ENCODE measurements at places on chromosomes 7 and 10.
A peak's percentile ranks its signal among the peaks of the same experiment; 100 is the strongest.

GRCh38 chr7:1015196-1016121 is 28.9 kb upstream of the GPR146 start:
- DNase-seq, result no peak

DNA sequence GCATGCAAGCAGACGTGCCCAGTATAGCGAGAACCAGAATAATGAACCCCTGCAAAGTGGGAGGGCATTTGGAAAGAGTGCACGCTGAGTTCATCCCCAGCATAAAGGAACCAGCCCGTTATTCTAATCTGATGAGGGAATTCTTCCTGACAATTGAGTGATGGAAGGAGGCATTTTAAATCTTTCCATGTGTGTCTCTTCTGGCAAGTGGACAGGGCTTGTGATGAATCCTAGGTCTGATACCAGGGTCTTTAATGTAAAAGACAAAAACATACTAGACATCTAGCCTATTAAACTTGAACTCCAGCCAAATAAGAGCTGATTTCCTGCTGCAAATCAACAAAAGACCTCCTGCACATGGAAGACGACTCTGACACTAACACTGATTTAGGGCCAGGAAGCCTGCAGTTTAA is 301.2 kb downstream of the DPP6 start:
- no peak for DNase-seq

DNA sequence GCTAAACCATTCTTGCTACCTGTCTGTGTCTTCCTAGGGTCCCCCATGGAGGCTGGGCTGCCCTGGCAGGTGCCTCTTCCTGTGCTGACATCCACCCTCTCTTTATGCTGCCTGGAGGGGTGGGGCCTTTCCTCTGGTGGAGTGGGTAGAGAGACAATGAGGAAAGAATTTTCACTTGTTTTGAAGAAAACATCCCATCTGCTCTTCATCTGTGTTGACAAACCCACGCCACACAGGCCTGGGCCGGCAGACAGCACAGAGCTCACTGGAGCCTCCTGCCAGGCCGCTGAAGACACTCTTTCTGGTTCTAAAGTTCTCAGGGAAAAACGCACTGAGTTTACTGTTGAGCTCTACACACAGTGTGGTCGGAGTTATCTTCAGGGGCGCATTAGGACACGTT is 328.2 kb downstream of the GLRX3 start:
- DNase-seq, result no peak

DNA sequence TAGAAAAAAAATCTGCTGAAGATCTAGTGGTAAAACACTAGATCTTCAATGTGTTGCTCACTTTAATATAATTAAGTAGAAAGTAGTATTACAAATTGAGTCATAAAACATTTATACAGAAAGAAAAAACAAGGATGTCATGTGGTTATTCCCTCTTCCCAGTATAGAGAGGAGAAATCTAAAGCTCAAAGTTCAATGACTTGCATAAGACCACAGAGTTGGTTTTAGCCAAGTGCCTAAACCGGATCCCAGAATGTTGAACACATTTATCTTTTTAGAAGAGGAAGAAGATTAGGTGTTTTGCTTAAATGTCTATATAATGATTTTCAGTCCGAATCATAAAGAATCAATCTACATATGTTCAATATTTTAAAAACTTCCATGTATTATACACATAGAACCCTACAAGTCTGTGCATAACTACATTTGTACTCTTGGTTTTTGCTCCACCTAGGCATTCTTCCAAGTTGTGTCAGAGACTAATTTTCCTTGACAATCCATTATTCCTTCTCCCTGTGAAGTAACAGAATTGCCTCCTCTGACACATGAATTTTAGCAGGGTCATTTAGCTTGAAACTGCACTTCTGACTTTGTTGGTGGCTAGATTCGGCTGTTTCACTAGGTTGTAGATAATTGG is 389.2 kb downstream of the MAGI2 start:
- DNase-seq, result no peak

DNA sequence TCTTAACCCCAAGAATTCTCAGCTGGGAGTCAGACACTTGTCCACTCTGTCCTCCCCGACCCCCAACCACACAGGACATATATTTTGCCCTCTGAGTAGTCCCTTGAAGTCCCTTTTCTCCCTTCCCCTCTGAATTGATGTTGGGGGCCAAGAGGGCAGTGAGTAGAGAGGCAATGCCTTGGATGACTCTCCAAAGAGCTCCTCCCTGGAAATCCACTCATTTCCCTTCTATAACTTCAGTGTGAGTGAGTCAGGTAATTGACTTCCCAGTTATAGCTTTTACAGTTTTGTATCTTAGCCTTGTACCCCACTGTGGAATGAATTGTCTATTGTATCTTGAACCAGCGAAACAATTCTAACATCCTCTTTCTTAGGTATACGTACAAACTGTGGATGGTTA is 9.2 kb upstream of the ODAD2 start:
- DNase-seq, result no peak

- no peak for DNase-seq
These were observed 8.2 kb downstream of the TMEM270 start for GRCh38 chr7:73869011-73869798.

DNA sequence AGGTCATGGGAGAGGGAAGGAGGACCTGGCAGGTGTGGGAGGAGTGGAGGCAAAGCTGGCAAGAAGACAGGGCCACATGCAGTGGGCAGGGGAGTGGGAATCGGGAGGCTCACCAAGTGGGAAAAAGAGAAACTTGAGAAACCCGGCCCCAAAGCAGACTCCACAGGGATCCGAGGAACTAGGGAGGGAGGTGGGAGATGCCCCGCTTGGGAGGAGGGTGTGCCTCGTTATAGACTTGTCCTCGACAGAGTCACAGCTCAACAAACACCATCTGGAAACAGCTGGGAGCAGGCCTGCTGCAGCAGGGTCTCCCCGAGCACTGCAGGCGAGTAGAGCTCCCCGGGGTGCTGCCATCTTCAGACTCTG is 54.8 kb downstream of the MKI67 start:
- no peak for DNase-seq

- DNase-seq, result no peak
These were observed 155.7 kb upstream of the HGF start for GRCh38 chr7:81925530-81925929.

GRCh38 chr7:112573302-112574039 is 92.7 kb downstream of the LSMEM1 start:
- no peak for DNase-seq

DNA sequence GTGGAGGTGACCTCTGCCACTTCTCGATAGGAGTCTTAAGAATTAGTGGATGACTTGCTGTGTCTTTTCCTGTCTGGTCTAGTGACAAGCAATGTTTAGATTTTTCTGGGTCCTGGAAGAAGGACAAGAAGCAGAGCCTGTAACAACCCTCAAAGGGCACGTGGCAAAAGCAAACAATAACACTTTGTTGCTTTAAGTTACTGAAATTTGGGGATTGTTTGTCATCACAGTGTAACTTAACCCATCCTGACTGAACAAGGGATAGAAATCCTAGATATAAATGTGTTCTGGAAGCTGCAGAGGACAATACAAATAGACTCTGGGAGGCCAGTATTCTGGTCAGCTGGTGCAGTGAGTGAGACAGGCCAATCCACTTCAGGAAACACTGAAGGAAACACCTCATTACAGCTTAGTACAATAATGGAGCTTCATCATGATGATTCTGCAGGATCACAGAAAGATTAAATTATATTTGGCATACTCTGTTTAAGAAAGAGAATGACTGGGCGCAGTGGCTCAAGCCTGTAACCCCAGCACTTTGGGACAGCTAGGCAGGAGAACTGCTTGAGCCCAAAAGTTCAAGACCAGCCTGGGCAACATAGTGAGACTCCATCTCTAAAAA is 23.3 kb downstream of the ENKUR start:
- no peak for DNase-seq

DNA sequence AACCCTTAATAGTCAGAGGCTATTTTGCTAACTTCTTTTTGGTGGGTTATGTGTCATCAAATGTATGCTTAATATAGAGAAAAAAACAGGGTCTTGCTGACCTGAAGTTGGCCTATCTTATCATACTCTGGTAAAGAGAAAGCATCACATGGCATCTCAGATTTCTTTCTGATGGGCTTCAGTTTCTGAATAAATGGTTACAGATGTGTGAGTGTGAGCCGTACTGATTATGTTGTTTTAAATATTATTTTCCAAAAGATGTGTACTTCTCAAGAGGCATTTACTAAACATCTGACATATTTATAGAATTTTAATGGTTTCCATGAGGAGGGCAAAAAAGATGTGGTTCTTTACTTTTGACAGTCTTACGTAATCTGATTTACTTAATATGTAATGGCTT is 28.4 kb downstream of the BBS9 start:
- no peak for DNase-seq

DNA sequence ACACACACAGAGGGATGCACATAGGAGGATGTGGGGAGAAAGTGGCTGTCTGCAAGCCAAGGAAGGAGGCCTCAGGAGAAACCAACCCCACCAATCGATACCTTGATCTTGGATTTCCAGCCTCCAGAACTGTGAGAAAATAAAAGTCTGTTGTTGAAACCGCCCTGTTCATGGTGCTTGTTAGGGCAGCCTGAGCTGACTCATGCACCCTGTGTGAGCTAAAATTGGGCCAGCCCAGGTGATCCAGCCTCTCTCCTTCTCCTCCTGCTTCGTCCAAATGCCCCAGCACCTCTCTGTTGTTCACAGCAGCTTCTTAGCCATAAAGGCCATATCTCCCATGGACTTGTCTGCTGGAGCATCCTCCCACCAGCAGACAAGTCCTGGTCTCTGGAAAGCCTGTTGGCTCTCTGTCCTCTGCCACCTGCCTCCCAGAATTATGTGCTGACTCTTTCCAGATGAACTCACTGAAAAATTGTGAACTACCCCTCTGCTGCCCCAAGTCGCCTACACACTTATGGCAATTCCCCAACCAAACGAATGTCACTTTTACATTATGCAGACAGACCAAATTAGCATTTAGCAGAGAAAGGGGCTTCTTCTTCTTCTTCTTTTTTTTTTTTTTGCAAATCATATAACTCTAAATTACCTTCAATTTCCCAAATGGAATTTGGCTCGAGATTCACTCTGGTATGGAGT is 30.2 kb upstream of the CARD11 start:
- peak; percentile 26 for DNase-seq

DNA sequence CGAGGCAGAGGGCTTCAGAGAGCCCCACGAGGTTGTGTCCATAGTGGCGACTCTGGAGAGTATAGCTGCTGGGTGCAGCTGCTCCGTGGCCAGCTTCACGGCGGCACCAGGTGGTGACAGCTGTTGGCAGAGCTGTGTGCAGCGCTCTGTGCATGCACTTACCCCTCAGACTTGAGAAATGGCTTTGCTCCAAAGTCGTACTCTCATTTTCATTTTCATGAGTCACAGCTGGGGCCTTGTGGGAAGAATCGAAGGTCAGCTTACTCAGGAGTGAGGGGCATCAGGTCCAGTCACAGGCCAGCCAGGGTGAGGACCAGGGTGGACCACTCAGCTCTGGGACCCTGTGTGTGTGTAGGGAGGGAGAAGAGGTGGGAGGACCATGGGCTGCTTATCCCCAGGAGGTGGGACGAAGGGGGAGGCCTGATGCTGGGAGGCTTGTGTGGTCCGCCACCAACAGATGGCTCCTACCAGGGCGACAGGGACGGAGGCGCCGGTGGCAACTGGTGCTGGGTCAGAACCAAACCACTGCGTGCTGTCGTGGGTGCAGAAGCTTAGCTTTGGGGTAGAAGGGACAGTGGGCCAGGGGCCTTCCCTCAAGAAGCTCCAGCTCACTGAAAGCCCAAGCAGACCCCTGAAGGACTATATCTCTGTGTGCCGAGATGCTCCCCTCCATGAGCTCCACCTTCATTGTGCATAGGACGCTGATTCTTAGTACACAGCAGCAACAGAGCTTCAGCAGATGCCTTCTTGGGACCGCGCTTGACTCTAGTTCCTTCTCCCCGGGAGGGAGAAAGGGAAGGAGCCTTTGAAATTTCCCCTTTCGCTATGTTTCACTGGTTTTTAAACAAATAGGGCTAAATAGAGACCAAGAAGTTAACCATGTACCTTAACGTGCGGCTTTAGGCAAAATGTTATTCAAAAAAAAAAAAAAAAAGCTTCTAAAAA is 225.0 kb downstream of the CELF2 start:
- DNase-seq, result no peak

GRCh38 chr7:2528481-2529095 is 9.0 kb downstream of the LFNG start:
- no peak for DNase-seq

- no peak for DNase-seq
These were observed 83.1 kb downstream of the GRK5 start for GRCh38 chr10:119290301-119291048.

- DNase-seq, result no peak
These were observed 111.7 kb upstream of the PLXDC2 start for GRCh38 chr10:19704544-19704943.

- DNase-seq, result no peak
These were observed 226.8 kb downstream of the ARHGAP21 start for GRCh38 chr10:24496906-24497305.

DNA sequence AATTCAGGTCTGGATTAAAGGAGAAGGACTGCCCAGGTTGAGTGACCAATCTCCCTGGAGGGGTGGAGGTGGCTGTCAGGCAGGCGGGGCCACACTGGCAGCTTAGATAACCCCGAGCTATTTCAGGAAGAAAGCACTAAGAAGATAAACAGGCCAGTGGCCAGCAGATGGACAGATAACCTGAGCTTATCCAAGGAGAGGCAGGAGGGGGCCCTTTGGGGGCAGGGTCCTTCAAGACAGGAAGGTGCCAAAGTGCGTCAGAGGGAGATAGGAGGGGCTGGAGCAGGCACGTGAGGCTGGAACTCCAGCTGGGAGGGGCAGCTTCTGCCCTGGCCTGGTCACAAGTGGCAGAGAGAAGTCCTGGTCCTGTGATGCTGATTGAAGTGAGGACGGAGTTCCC is 29.8 kb upstream of the PODXL start:
- no peak for DNase-seq

- DNase-seq, result no peak
These were observed 827.7 kb downstream of the SORCS3 start for GRCh38 chr10:105468759-105469158.

GRCh38 chr10:71316056-71316785 is 2.8 kb upstream of the SLC29A3 start:
- DNase-seq, result no peak

DNA sequence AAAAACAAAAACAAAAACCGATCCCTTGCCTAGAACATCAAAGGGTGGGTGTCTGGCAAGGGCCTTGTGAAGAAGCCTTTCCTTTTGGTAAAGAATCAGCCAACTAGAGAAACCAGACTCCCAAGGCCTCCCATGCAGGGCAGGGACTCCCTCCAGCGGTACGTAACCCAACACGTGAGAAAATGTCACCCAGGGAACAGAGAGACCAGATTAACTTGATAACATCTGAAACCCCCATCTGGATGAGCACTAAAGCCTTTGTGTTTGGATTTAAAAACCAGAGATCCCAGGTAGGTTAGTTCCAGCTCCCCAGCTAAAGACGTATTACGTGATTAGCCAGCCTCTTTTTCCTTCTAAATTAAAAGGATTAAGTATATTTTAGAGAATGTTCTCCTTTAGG is 3.0 kb upstream of the HABP2 start:
- no peak for DNase-seq

Data from mammary epithelial cell (primary cell).